Activated T-helper 1 cell treated with anti-CD3 and anti-CD28 coated beads, Interleukin-2, amount 50 U/mL, for 16 hours (primary cell): ENCODE measurements at places on chromosomes 5 and 9.

DNA sequence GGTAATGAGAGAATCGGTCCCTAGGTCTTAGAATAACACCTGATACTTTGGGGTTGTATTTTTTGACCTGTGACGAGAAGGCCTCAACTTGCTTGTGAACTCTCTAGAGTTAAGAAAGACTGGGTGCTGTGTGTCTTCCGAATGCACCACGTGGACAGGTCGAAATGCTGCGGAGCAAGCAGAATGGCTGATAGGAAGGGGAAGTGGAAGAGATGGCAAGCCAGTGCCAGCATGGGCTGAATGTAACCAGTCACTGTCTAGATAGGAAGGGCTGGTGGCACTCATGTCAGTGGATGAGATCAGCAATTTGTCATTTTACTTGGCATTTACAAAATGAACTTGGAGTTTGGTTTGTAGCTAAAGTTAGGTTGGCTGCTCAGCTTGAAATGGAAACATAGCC, 5.6 kb downstream of the OTULINL start:
- DNase-seq = no peak

- DNase-seq = no peak
Measured at GRCh38 chr5:143172739-143173138, 230.7 kb downstream of the NR3C1 start.

- DNase-seq = no peak
Measured at GRCh38 chr5:97000391-97000790, 64.5 kb downstream of the LNPEP start.

GRCh38 chr5:92237896-92238295, 854.8 kb upstream of the ARRDC3 start:
- no peak for DNase-seq

DNA sequence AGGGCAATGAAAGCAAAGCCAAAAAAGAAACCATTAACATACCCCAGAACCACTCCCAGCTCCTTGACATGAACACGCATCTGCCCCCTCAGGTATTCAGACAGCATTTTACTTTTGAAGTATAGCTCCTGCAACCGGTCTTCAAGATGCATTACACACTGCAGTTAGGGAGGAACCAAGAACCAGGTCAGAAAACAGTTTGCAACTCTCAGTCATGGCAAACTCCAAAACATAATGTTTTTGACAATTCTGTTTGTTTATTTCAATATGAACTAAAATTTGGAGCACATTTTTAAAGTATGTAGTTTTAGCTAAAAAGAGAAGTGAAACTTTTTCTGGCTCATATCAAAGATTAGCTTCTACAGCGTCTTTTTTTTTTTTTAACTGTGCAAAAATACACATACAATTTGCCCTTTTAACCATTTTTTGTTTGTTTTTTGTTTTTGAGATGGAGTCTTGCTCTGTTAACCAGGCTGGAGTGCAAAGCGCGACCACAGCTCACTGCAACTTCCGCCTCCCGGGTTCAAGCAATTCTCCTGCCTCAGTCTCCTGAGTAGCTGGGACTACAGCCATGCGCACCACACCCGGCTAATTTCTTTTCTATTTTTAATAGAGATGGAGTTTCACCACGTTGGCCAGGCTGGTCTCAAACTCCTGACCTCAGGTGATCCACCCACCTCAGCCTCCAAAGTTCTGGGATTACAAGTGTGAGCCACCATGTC, 12.2 kb upstream of the RAPGEF6 start:
- no peak for DNase-seq

GRCh38 chr5:43061352-43062075, 21.4 kb upstream of the ANXA2R start:
- DNase-seq = no peak

DNA sequence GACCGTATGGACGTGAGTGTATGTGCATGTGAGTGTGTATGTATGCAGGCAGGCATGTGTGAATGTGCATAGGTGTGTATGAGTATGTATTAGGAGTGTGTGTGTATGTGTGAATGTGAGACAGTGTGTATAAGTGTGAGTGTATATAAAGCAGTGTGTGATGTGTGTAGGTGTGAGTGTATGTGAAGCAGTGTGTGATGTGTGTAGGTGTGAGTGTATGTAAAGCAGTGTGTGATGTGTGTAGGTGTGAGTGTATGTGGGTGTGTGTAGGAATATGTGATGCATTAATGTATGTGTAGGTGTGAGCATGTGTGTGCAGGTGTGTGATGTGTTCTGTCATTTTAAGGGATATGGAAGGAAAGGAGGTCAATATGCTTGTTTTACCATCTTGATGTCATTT, 215.5 kb downstream of the GADD45G start:
- no peak for DNase-seq

DNA sequence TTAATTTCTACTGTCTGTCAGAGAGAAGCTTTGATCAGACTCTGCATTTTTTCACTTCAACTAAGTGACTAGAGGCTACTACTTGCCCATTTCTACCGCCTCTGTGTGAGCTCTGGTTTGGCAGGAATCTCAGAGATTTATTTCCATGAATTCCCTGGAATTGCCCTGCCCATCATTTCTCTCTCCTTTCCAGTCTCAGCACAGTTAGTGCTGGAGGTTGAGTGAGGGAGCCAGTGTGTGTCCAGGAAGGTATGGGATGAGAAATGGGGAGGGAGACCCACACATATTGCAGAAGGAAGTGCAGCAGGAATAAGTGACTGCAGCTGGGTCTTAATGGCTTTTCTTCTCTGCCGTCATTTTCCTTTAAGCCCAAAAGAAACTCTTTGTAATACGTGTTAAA, 443.1 kb upstream of the ZNF462 start:
- DNase-seq = no peak

DNA sequence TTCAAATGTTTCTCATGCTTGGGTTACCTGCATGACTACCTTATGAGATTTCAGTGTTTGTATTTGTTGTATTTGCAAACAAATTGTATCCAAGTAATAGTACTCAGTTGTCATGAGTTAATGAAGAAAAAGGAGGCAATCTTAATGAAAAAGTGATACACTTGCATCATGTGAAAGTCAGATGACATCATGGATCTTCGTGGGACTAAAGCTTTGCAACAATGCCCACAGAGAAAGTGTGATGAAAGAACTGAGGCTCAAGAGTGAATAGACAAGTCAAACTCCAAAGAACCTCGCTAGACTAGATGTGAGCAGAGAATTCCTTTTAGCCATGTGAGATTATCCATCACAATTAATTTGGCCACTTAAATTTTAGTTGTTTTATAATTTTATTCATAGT, 75.4 kb upstream of the ADRB2 start:
- DNase-seq = no peak

DNA sequence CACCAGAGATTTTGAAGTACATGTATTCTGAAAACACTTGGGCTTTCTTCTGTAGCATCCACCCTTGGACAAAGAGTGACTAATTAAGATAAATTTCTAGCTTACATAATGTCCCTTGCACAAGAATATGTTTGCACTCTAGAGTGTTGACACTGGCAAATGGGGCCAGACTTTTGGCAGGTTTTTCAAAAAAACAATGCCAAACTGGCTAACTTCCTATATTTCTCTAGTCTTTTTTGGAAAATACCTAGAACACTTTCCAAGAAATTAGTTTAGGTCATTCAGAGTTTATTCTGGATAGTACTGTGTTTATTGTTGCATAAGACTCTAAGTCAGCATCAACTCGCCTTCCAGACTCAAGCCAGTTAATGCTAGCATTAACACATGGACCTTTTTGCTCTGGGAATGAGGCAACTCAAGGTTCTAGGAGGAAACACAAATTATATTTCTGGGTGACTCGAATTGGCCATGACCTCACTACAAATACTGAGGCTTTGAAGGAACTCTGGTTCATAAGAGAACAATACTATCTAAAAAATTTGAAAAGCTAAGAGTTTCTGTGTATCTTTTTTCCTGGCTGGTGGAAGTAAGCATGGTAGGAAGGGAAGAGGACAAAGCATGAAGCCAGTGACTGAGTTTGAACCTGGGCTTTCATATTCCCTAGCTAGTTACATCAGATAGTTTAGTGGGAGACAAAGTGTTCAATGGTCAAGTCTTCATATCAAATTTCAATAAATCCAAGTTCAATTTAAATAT, 101.6 kb downstream of the NREP start:
- no peak for DNase-seq

DNA sequence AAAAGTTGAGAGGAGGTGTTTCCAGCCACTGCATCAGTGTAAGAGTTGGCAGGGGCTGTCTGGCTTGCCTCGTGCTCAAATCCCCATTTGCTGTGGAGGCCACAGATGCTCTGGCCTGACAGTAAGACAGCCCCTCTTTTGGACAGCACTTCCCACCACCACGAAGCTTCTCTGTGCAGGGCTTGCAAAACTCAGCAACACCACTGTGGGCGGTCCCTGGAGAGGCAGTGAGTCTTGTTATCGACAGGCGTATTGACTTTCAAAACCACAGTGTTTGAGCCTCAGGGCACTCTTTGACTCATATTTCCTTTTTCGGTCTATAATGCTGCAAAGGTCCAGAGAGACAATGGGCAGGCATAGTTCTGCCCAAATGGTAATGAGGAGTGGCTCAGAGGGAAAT, 539.5 kb downstream of the EBF1 start:
- no peak for DNase-seq

GRCh38 chr5:153555420-153556114, 65.1 kb downstream of the GRIA1 start:
- DNase-seq = no peak

- DNase-seq = peak; percentile 46
Measured at GRCh38 chr5:10987925-10988504, 227.0 kb upstream of the DAP start.

- DNase-seq = no peak
Measured at GRCh38 chr5:64665243-64665642, 25.1 kb upstream of the SHISAL2B start.

- DNase-seq = no peak
Measured at GRCh38 chr9:121656941-121657470, 5.6 kb downstream of the DAB2IP start.

DNA sequence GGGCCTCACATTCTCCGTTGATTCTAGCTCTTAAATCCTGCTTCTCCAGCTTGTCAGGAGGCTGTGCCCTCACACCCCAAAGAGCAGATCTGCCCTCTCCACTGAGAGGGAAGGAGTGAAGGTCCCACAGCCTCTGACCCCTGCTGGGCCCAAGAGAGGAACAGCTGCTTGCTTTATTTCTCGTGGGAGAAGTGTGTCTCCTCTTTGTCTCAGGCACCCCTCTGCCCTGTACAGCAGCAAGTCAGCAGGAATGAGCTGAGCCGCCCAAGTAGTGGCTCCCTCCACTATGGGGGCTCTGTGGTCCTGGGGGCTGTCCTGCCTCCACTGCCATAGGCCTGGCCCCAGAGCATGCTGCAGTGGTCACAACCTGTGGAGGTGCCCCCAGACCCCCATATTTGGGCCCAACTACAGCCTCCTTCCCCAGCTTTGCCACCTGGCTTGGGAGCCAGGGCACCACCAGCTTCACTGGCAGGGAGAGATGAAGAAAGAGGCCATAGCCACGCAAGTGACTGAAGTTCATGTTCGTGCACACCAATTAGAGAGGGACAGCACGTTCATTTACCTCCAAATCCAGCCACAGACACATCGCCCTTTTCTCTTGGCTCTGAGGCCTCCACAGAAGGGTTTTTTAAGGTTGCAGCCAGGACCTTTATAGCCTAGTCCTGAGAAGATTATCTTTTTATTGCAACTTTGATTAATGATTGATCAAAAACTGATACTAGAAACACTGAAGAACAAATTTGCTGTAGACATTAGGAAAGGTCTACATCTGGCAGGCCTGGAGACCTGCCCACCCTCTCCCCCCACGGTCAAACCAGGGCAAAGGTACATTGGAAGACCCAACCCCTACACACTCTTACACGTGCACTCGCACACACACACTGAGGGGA, 27.5 kb downstream of the IRF1 start:
- no peak for DNase-seq

- no peak for DNase-seq
Measured at GRCh38 chr9:70144131-70144503, 100.5 kb downstream of the MAMDC2 start.

DNA sequence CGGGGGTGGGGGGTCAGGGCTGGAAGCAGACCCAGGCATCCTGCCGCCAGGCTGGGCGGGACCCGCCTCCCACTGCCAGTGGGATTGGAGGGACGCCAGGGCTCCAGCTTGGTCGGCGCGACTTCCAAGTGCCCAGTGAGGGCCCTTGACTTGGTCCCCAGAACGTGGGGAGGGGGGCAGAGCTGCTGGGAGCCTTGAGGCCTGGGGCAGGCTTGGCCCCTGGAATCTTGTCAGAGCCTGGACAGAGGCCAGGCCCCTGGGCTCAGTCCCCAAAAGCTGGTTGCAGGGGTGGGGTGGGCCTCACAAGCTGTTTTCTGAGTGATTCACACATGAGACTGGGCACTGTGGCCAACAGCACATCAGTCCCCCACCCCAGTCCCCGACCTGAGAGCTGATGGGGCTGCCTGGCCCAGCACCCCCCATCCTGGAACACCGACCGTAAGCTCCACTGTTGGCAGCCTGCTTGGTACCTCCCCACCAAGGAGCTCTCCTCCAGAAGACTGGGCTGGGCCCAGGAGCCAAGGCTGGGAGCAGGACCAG, 526 bp downstream of the CLIC3 start:
- DNase-seq = no peak

DNA sequence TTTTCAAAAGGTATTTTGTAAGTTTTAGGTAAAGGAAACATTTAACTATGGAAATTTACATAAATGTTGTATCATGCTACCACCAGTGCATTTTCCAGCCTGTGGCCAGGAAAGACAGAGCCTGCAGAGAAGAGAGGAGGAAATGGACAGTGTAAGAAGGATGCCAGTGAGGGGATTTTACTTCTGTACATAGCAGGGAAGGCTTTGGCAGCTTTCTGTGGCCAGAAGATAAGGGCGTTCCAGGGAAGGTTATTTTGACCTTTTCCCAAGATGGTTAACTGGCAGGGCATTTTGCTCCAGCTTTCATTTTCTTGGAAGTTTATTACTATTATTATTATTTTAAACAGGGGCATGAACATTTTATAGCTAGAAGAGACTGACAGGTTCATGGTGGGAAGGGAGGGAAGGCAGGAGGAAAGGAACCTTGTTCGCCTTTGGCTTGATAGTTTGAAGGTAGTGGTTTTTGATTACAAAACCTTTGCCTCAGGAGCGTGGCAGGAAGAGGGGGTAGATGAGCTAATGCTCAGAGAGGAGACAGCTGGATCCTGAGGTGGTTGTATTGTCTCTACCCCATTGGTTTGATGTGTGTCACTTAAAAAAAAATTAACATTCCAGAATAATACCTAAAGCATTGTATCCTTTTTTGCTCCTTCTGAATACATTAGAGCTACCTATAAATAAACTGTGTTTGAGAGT, 4.1 kb downstream of the ISOC1 start:
- DNase-seq = no peak

DNA sequence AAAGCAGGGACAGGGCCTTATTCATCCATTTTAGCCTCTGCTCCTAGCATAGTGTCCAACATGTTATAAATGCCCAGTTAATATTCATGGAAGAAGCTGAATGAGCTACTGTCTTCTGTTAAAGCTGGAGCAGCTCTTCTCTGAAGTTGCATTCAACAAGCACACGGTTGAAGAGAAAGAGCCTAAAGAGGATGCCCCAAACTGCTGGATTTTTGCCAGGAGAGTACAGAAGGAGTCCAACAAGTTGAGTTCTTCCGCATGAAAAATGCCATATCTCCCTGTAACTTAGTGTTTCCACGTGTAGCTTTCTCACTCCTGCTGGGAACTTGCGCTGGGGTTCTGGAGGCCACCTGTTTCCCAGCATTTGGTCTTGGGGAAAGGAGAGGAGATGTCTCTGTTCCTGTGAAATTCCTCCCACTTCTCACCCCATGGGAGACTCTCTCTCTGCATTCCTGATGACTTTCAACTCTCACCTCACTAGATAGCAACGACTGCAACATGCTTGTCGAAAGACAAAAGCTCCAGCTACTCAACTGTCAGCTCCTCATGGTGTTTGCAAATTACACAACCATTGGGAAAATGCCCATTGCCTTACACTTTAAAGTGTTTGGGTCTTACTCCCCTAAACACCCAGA, 122.8 kb downstream of the KIF4B start:
- DNase-seq = no peak
